ENCODE measurements at places on chromosomes 3 and 15.

DNA sequence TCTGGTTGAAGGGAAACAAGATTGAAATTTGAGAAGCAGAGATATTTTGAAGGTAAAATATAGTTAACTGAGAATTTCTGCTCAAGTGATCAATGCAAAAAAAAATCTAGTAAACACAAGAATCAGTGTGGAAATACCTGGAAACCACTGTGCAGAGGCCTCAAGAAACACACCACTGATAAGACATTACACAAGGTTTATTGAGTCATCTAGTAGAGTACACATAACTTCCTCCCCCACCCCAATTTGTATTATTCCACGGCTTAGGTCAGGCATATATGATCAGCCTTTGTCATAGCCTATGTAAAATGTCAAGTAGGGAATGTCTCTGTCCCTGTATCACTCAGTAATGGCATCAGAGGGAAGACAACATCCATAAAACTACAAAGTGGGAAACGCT, 447.8 kb upstream of the BCHE start:
- no peak for DNase-seq

GRCh38 chr3:59482684-59483083, 432.9 kb upstream of the CFAP20DC start:
- no peak for DNase-seq

DNA sequence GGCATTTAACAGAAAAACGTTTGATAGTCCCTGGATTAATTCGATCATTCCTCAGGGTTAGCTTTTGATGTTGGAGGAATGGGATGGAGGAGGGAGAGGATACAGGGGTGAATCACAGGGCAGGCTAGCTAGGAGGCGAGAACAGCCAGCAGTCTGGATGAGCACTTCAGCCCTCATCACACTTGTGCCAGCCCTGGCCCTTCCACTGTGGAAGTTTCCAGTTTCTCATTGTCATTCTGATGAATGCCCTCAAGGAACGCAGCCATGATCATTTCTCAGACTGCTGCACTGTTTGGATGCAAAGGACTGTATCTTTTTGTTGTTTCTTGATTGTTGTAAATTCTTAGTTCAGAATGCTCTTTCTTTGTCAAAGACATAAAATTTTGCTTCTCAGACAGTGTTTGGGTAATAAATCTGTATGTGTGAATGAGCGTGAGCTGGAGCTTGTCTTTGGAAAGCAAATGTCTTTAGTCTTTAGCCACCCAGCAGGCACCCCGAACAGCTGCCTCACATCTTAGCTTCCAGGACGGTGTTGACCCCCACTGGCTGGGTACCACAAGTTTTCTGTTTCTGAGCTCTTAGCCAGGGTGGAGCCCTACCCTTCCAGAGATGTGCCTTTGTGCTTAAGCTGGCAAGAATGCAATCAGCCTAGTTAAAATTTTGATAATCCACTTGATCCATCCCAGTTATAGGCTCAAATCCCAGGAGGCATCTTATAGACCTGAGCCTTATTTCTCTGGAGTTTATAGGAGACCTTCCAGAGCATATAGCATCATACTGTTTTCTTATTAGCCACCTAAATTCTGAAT, 121.1 kb downstream of the PDCD6IP start:
- DNase-seq = no peak

- no peak for DNase-seq
These were observed 10.1 kb upstream of the FSTL1 start for GRCh38 chr3:120460862-120461261.

DNA sequence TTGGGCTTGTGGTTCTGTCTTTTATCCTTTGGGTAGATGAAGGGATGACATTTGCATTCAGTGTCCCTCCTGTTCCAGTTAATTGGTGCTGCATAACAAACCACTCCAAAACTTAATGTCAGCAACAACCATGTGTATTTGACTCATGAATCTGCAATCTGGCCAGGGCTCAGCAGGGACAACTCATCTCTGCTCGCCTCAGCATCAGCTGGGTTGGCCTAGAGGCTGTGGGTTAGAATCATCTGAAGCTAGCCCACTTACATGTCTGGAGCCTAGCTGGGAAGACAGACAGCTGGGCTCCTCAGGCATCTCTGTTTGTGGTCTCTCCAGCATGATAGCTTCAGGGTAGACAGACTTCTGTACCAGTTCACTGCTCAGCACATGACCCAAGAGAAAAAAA, 92.0 kb downstream of the TMEM108 start:
- no peak for DNase-seq

DNA sequence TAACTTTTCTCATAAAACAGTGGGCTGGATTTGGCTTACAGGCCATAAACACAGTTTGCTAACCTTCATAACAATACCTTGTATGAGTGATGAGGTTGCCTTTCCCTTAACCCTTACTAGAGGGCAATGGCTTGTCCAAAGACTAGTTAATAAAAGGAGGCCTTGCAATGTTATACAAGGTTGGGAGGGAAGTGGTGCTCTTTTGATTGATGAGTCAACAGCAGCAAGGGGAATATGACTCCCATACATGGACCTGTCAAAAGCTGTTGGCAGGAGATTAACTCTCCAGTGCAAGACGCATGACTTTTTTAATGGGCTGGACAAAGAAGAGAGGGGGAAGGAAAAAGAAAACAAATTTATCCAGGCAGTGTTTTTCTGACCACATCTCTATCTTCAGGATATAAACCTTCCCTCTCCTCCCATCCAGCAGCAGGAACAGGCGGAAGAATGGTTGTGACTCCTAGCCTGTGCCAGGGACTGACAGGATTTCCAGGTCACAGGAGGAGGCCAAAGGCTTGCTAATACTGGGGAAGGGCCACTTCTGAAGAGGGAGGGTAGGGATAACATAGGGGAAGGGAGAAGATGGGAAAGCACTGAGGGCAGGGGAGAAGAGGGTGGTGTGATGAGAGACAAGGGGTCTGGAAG, 35.2 kb upstream of the ARL14 start:
- no peak for DNase-seq

DNA sequence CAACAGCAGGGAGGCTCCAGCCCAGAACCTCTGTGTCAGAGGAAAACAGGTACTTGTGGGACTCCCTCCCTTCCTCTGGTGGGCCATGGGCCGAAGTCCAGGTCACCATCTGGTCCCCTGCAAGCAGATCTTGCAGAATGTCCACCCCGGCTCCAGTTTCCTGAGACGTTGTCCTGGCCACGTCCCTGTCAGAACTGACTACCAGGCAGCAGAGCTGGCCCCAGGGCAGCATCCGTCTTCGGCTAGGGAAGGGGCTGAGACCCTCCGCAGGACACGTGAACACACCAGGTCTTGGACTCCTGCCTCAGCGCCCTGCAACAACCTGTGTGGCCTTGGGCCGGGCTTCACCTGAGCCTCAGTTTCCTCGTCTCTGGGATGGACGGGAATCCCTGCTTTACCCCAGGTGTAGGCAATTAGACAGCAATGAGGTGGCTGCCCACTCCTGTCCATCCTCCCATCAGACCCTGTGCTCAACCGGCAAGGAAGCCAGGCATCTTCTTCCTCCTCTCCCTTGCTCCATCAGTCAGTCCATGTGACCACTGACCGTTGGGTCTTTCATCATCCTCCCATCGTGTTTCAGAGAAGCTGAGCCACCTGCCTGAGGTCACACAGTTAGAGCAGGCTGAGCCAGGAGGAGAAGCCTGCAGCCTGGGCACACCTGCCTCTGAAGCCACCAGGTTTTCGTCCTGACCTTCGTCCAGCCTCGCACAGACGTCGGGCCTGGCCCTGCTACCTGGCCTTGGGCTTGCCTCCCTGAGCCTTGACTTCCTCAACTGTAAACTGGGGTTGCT, 8.9 kb upstream of the PRKCD start:
- DNase-seq = no peak

GRCh38 chr15:70018646-70019600, 78.8 kb downstream of the TLE3 start:
- DNase-seq = no peak

GRCh38 chr15:75508840-75509532, 57.5 kb upstream of the SIN3A start:
- DNase-seq = no peak

DNA sequence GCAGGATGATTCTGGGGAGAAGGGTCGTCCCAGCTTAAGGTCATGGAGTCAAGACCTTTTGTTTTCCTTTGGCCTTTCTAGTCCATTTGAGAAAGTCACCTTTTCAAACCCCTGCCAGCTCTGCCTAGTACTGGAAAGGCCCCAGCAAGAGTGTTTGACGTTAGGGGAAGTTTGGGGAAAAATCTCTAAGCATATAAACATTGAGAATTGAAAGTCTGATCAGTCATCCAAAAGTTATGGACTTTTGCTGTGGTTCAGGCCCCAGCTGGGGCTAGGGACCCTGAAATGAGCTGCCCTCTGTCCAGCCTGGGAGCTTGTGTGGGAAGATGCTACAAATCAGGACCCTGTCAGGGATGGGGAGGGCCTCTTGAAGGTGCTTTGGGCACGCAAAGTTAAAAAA, 21.6 kb downstream of the SLC6A6 start:
- DNase-seq = no peak

- no peak for DNase-seq
These were observed 99.5 kb downstream of the APBA2 start for GRCh38 chr15:28985316-28985645.

GRCh38 chr3:133488785-133489367, 84.6 kb upstream of the CDV3 start:
- no peak for DNase-seq

- DNase-seq = no peak
These were observed 1092.5 kb upstream of the EPHA6 start for GRCh38 chr3:95721938-95722337.

DNA sequence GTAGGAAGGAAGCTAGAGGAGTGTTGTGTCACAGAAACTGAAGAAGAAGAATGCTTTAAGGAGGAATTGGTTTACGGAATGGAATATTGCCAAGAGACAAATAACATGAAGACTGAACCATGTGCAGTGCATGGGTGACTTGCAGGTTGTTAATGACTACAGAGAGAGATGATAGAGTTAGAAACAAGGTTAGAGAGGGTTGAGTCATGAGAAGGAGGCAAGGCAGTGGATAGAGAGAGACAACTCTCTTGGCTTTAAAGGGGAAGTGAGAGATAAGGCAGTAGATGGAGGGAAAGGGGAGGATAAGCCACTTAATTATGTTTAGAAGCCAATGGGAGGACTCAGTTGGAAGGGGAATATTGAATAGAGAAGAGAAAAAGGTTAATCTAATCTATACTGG, 119.3 kb upstream of the CCNL1 start:
- no peak for DNase-seq

GRCh38 chr3:113354307-113354706, 87.0 kb downstream of the CFAP44 start:
- DNase-seq = no peak

DNA sequence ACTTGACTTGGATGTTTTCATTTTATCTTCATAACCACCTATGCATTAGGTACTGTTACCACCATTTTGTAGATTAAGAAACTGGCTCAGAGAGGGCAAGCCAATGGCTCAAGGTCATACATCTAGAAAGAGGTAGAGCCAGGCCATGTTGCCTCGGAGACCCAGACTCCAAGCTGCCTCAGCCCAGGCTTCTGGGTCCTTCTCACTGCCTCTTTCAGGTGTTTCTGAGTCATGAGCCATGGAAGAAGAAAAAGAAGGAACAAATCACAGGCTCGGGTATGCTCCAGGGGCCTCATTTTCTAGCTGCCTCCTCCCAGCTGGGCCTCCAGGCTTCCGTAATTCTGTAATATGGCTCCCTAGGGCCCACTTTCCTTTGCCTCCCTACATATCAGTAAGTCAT, 226.5 kb upstream of the TOPAZ1 start:
- DNase-seq = no peak

DNA sequence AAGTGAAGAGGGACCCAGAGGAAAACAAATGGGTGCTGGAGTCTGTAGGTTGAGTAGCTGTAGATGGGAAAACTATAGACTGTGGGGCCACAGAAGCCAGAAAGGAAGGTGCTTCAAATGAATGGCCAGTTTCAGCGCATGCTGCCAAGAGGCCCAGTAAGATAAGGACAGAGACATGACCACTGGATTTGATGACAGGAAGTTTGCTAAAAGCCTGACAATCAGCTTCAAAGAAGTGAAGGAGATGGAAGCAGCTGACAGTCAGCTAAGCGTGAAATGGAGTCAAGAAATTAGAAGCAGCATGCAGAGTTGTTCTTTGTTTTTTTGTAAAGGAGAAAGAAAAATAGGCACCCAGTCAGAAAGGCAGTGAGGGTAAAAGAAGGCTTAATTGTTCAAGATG, 24.9 kb downstream of the TXNRD3 start:
- no peak for DNase-seq

GRCh38 chr15:66841953-66842681, 140.1 kb downstream of the SMAD6 start:
- peak; percentile 66 for DNase-seq
